ENCODE measurements at places on chromosomes 4 and X.

GRCh38 chr4:78613522-78614321, 62.2 kb downstream of the ANXA3 start:
- no peak for DNase-seq

- no peak for DNase-seq
Observed at GRCh38 chrX:85963736-85964135, 83.6 kb downstream of the CHM start.

DNA sequence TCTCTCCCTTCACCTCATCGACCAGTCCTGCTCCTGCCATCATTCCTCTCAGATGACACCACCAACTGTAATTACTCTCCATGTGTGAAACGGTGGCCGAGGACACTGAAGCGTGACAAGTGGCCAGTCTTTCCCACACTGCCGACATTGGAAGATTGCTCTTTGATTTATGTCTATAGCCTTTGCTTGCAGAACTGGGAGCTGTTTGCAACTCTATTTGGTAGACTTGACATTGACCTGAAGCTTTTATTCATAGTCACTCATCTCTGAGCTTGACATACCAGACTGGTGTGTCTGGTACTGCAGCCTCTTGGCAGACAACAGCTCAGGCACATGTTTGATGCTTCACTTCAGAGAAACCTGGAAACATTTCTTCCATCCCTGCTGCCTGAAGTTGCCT, 121.8 kb upstream of the GALNT7 start:
- no peak for DNase-seq

- DNase-seq: no peak
Observed at GRCh38 chr4:33013282-33013681, 2293.1 kb downstream of the PCDH7 start.

DNA sequence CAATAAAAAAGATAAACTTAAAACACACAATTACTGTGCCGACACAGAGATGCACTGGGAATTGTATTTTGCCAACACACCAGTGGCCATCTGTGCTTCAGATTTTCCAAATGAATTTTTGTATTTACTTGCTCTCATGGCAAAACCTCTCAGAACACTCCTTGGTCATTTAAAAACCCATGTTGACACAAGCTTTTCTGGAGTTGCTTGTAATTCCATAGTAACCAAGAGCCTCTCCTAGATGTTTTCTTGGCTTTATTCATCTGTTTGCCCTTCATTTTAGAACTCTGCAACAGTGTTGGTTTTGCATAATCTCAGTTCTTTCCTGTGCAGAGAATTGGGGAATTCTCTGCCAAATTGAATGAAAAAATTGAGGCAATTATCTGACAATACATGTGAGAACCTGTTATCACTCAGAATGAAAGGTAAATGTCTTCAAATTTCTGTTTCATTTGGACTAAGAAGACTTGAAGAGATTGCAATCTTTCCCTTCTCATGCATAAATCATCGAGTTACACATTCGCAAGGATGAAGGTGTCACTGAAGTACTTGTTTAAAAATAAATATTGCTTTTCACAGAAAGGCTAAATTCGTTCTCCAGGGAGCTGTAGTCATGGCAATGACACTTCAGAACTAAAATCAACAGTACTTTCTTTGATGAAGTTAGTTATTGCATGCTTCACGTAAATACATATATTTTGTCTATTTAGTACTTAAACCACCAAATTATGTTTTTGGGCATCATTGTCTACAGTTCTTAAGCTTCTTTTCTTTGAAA, 301.8 kb upstream of the CTSO start:
- DNase-seq: no peak

DNA sequence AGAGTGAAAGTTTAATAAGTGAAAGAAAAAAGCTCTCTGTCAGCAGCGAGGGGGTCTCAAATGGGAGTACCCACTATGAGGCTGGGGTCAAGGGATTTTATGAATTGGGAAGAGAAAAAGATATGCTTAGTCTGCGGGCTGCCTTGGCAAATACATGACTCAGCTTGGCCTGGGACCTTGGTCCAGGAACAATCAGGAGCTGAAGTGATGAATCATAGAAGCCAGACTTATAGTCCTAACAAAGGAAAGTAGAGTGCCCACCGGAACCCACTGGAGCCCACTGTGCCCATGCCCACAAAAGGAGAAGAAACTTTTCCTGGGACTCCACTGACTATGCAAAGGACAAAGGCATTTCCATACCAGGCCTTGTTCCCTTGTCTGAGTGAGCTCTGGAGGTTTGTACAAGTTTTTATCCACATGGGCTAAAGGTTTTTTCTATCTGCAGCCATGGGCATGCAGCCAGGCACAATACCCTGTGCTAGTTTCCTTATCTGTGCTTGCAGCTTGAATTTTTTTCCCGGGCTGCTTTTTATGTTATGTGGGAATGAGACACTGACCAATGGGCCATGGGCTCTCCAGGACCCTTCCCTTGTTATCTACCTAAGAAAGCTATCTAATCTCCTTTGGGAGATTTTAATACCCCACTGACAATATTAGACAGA, 201.7 kb downstream of the FAM133A start:
- no peak for DNase-seq

GRCh38 chr4:92299152-92299551, 4.6 kb upstream of the GRID2 start:
- DNase-seq: no peak

GRCh38 chr4:101967697-101968346, 177.3 kb downstream of the BANK1 start:
- no peak for DNase-seq

DNA sequence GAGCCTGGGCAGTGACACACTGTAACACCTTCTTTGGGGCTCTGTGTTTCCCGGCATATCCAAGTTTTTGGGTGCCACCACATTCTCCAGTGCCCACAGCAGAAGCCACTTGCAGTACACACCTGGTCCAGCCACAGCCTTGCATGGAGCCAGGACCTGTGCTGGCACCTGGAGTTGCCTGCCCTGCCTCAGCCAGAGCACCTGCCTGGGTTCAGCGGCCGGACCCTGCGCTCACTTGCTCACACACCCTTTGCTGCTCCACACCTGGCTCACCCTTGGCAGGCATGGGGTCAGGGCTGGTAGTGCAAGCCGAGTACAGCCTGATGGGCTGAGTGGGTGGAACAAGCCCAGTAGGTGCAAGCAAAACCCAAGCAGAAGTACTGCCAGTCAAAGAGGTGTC, 1511.1 kb downstream of the TECRL start:
- DNase-seq: peak; percentile 36

DNA sequence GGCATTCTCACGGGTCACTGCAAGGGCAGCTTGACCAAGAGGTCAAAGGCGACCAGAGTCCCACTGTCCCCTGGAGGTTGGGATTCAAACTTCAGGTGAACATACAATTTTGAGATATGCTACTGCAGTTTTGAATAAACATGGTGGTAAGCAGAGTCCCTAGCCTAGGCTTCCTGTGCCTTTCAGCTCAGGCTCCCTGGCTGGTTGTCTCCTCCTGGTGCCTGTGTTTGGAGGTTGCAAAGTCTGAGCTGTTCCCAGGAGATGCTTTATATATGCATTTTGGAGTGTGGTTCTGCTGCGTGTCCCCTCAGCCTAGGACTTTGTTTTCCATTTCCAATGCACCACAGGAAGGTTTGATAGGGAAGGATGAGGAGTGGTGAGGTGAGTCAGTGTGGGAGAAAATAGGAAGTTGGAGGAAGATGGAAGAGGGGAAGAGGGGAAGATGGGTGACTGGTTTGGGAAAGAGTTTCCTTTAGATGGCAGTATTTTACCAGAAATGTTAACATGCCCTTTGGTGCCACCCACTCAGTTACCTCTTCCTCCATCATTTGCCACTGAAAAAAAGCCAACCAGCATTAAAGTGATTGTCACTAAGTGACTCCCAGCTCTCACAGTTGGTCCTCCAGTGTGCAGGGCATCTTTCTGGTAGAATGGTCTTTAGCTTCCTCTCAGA, 211.7 kb upstream of the AGTR2 start:
- no peak for DNase-seq

DNA sequence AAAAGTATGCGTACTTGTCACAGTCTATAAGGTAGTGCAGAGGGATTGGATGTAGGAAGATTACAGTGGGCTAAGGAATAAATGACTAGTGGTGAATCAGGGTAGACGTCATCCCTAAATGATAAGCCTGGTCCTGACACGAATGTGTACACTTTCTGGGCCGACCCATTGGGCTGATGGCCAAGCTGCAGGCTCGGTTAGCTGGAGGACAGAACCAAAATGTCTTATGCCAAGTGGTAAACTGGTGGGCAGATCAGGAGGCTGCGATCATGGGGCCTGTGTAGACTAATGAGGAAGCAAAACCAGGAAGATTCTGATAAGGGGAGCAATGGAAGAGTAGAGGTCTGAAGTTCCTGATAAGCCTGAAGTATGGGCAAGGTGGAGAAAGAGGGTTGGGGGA, 272.8 kb upstream of the GATB start:
- no peak for DNase-seq

- DNase-seq: no peak
Observed at GRCh38 chrX:116272322-116272721, 101.8 kb downstream of the AGTR2 start.

GRCh38 chr4:105453550-105454205, 20.2 kb downstream of the PPA2 start:
- no peak for DNase-seq

Data from psoas muscle (tissue), 8 donors.